Muscle of leg (tissue), 16 donors: ENCODE measurements at places on chromosomes 13 and 19. TPM values are rescaled to one million over a fixed set of nuclear protein-coding genes. Genes with fewer than 3 reads are reported as not detected.

DNA sequence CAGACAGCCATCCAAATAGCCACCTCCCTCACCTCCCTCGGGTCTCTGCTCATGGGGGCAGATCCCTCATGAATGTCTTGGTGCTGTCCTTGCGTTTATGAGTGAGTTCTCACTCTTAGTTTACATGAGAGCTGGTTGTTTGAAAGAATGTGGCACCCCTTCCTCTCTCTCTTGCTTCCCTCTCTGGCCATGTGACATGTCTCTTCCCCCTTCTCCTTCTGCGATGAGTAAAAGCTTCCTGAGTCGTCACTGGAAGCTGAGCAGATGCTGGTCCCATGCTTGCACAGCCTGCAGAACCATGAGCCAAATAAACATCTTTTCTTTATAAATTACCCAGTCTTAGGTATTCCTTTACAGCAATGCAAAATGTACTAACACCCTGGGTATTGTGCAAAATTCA is 208.7 kb downstream of the LACC1 start:
- no peak for DNase-seq

GRCh38 chr19:19338082-19338481 is 17.5 kb downstream of the MAU2 start:
- no peak for DNase-seq

Gene LINGO3
- polyA plus RNA-seq: 0.15 TPM

Gene FOSB
- 194 TPM for polyA plus RNA-seq

- no peak for DNase-seq
Observed at GRCh38 chr19:38047641-38048040, 140.6 kb downstream of the SIPA1L3 start.

Gene DENND1C
- polyA plus RNA-seq: 1.4 TPM

- DNase-seq: no peak
Observed at GRCh38 chr19:2240881-2241760, 4.5 kb downstream of the SF3A2 start.

GRCh38 chr13:101231751-101232428 is 184.4 kb downstream of the NALCN start:
- DNase-seq: no peak

DNA sequence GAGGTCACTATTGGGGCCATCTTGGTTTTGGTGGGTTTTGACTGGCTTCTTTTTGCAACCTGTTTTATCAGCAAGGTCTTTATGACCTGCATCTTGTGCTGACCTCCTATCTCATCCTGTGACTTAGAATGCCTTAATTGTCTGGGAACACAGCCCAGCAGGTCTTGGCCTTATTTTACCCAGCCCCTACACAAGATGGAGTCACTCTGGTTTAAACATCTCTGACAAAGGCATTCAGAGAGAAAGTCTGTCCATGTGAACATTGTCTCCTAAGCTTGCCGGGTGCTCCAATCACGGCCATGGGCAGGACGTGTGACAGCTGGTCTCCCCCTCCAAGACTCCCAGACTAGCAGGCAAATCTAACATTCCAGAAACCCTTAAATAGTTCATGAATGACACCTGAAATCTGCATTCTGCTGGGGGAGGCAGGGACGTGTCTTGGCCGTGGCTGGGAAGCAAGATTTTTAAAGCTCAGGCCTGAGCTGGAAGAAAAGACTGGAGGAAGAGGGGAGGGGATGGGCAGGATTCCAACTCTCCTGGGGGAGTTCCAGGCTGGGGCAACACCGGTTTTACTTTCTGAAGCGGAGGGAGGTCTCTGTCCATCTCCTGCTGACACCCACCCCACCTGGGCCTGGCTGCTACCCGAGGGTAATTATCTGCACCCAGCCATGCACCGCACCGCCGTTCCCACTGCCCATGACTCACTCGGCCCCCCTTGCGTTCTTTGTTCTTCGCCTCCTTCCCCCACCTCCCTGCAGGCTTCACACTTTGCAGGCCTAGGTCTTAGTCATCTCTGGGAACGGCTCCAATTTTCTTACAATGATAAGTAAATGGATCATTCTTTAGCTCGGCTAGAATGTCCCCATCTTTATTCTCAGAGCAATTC is 11.6 kb upstream of the OR1M1 start:
- peak; percentile 92 for DNase-seq

- DNase-seq: peak; percentile 83
Observed at GRCh38 chr13:25692099-25692498, 320.3 kb downstream of the ATP8A2 start.

GRCh38 chr19:5880604-5881078 is 10.3 kb upstream of the FUT5 start:
- DNase-seq: peak; percentile 89

- DNase-seq: no peak
Observed at GRCh38 chr19:48741129-48741999, 954 bp upstream of the RASIP1 start.

DNA sequence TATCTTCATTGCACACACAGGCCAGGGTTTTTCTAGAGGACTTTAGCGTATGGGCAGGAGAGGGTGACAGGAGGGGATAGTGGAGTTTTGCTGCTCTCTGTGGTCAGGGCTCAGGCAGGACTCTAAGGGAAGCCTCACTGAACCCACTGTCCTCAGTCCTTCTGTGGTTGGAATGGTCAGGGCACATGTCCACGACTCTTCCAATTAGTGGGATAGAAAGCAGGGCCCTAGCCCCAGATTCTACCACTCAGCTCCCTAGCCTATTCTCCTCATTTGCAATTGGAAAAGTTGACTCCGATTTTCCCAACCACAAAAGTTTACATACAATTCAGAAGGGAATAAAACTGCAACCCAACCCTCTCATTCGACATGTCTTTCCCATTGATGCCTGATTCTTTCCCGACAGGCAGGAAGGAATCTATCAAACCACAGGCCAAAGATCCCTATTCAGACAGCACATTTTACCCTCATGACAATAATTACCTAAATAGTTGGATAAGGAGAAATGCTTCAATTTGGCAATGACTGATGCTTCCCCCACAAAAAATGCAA is 38.2 kb downstream of the TGDS start:
- peak; percentile 56 for DNase-seq

DNA sequence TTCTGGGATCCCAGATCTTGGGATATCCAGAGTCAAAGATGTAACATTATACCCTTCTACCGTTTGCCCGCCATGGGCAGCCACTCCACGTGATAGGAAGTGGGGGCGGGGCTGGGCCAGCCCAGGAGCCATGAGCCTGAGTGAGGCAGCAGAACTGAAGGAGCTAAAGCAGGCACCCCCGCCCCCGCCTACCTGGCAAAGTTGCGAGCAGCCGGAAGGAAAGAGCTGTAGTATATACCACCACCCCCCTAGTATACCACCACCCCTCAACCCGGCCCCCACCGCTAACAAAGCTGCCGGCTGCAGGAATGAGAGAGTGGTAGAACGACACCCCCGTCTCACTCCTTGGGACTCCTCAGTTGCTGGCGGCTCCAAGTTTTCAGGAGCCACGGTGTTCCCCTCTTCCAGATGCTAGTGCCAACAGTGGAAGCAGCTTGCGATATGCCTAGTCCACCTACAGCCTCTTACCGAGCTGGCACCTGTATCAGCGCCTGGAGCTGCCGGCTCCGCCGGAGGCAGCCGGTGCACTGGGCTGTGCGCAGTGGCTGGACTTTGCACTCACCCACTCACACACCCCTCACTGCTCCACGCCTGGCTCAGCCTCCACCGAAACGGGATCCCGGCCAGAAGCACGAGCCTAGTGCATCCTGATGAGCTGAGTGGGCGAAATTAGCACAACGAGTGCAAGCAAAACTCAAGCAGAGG is 230.7 kb upstream of the PRR20A start:
- no peak for DNase-seq

Gene CGB5
- polyA plus RNA-seq: 0.23 TPM

GRCh38 chr19:9939301-9939913 is 3.1 kb upstream of the OLFM2 start:
- peak; percentile 58 for DNase-seq

GRCh38 chr19:38228005-38228377 is 4.0 kb upstream of the DPF1 start:
- no peak for DNase-seq

GRCh38 chr19:8697671-8698432 is 743 bp downstream of the ACTL9 start:
- no peak for DNase-seq

- DNase-seq: no peak
Observed at GRCh38 chr13:95647321-95647720, 2.8 kb upstream of the DZIP1 start.

- DNase-seq: no peak
Observed at GRCh38 chr13:98013241-98013640, 59.8 kb downstream of the IPO5 start.

DNA sequence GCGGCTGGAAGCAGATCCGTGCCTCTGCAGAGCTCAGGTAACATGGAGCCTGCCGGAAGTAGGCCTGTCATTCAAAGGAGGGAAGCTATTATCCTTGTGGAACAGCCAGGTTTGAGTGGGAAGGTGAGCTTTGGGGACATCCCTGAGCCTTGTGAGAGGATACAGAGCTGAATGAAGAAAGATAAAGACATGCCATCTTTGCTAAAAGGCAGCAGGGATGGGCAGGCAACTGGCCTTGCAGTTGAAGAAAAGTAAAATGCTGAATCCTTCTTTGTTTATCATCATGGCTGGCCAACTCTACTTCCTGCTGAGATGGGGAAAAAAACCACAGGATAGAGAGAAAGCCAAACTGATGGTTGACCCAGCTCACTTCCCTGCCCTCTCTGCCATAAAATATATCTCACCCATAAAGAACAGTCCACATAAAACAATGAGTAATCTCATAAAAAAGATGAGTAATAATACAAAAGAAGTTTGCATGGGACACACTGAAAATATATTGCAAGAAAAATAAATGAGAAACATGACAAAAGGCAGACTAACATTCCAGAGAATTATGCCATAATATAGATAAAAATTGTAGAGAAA is 226.3 kb downstream of the DLEU7 start:
- no peak for DNase-seq

DNA sequence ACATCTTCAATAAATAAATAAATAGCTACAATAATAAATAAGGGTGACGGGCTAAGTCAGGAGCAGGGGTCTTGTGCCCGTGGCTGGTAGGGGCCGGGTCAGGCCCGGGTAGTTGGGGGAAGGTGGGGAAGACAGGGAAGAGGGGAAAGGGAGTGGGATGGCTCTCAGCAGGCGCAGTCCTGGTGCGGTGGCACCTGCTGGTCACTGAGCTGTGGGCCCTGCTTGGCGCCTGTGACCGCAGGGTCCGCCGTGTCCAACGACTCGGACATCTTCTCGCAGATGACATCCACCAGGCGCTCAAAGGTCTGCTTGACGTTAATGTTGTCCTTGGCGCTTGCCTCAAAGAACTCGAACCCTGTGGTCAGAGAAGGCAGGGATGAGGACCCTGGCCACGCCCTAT is 4.3 kb downstream of the MPV17L2 start:
- DNase-seq: no peak

- peak; percentile 27 for DNase-seq
Observed at GRCh38 chr19:39032063-39032918, at the start of gene FBXO27. Gene FBXO27, minus strand, starts transcription at chr19:39032549. Its CDS starts 322 bp downstream, at chr19:39032227.

Gene TMPRSS9
- polyA plus RNA-seq: 0.32 TPM

- DNase-seq: no peak
Observed at GRCh38 chr13:33296793-33297425, 11.4 kb upstream of the STARD13 start.

- peak; percentile 55 for DNase-seq
Observed at GRCh38 chr19:4639531-4640246, 373 bp downstream of the TNFAIP8L1 start.

Gene CDX2
- polyA plus RNA-seq: 0.98 TPM

Gene ZNF160
- 19.7 TPM for polyA plus RNA-seq

Gene ELAVL3
- not detected for polyA plus RNA-seq
